ENCODE measurements at places on chromosomes 12 and 14.

- DNase-seq, result no peak
Measured at GRCh38 chr14:86050072-86050683, 520.2 kb downstream of the FLRT2 start.

- no peak for DNase-seq
Measured at GRCh38 chr12:57171668-57172067, 24.2 kb upstream of the LRP1-AS start.

- peak; percentile 79 for DNase-seq
Measured at GRCh38 chr14:61042220-61042619, 61.2 kb downstream of the SLC38A6 start.

- no peak for DNase-seq
Measured at GRCh38 chr14:104390221-104390931, 189.2 kb upstream of the C14orf180 start.

- DNase-seq, result no peak
Measured at GRCh38 chr12:107511292-107511691, 174.3 kb upstream of the PWP1 start.

- no peak for DNase-seq
Measured at GRCh38 chr14:20789230-20789813, 8.3 kb downstream of the RNASE6 start.

GRCh38 chr14:54086767-54087166, 130.1 kb upstream of the BMP4 start:
- DNase-seq, result no peak

GRCh38 chr12:89750389-89751351, 42.0 kb upstream of the ATP2B1 start:
- no peak for DNase-seq

DNA sequence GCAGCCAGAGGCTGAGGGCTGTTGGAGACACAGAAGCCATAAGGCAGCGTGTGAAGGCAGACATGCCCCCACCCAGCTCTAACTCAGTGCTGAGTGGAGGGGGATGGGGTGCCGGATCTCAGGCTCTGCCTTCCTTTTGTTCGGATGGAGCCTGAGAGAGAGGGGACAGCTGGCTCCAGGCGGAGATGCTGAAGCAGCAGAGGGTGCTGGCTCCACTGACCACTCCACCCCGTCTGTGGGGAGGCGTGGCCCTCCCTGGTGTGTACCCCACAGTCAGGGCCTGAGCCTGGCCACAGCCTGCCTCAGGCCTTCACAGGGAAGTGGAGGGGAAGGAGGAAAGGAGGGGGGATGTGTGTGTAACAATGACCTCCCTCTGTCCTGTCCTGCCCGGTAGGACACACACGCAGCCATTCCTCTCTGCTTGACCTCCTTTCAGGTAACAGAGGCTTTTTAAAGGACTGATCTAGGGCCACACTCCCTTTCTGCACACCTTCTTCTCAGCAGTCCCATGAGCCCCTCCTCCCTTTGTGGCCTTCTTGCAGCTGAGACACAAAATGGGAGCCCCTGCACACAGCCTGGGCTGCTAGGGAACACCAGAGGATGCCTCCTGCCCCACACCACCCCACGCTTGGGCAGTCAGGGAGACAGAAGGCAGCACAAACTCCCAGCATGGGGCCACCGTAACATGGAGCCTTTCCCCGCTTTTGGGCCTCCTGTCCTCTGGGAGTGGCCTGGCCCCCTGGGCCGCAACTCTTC, 9.6 kb upstream of the ENDOU start:
- DNase-seq, result no peak

DNA sequence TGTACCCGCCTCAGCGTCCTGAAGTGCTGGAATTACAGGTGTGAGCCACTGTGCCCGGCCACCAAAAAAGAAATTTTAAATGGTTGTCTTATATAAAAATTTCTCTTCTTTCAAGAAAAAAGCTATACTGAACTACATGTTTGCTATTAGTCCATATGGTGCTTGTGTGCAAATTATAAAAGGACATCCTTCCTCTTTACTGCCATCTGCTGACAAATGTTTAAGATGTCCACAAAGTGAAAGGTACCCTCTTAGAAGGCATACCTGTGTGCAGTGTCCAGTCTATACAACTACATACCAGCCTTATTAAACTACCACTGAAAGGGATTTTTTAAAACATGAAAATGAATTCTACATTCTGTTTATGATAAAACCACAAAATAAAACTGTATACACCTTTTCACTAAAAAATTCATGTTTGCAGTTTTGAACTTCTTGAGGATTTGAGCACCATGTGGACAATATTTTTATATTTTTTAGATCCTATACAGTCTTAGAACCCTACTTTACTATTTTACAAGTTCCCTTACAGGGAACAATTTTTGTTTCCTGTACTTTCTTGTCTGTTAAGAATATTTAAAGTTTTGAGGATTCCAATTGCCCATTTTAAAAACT, 32.8 kb upstream of the TOMM20L start:
- peak; percentile 54 for DNase-seq

GRCh38 chr12:27971606-27972005, 927 bp downstream of the PTHLH start:
- no peak for DNase-seq

DNA sequence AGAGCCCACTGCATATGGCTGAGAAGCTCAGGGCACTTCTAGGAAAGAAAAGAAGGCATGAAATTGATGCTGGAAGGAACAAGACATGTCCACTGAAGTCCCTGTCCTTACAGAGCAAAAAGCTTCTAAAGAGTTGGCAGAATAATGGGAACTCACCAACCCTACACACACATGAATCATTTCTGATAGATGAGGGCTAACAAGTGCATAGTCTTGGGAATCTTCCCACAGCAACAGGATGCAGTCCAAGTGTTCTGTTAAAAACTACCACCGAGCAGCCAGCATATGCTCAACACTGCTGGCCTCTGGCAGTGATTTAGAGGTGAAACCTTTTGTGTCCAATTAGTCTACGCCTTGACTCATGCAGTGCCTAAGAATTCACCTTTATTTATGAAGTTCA, 44.8 kb downstream of the RHOJ start:
- no peak for DNase-seq

DNA sequence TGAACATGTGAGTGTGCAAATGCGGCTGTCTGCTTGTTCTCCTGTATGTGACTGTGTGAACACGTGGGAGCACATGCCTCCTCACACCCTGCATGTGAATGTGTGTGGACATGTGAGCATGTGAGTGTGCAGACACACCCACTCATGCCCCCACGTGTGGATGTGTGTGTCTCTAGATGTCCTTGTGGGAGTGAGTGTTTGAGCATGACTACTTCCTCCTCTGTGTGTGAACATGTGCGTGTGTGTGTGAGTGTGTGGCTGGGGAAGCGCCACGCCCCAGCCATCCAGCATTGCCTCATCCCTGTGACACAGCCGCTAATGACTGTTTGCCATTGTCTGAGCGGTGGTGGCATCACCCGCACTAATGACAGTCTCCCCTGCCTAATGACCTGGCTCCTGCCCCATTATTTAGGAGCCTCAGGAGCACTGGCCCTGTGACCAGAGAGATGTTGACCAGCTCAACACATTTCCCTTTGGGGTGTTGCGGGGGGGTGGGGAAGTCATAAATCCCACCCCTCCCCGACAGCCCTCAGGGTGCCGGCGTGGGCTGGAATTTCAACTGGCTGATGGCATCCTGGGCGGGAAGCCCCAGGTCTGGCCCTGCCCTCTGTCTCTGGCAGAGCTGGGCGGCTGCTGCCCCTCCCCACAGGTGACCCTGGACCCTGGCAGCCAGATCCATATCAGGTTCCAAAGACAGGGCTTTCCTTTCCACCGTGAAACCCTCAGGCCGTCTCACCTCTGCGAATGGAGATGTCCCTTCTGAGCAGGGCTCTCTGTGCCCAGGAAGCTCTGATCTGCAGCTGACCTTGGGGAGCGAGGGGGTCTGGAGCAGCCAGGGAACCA, 11.5 kb upstream of the KRT80 start:
- DNase-seq, result peak; percentile 92

GRCh38 chr12:109949089-109949488, 47.1 kb downstream of the GIT2 start:
- DNase-seq, result no peak

DNA sequence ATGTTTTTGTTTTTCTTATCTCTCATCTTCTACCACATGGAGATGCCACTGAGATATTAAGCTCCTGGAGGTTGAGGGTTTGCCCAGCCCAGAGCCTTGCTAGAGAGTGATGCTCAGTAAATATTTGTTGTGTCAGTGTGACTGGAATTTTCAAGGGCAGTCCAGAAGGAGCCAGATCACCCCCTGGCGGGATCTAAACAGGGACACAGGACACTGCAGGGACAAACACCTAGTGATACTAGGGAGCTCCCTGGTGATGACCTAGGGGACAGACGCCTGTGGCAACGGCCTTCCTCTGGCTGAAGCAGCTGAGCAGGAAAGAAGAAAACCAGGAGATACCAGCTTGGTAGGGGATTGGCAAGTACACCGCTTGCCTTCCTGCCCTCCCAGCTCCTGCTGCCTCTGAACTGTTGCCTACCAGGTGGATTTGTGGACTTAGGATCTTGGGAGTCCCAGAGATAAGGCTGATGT, 714.4 kb upstream of the TBX3 start:
- DNase-seq, result peak; percentile 65

GRCh38 chr14:53183611-53184010, 30.5 kb upstream of the DDHD1 start:
- DNase-seq, result no peak

DNA sequence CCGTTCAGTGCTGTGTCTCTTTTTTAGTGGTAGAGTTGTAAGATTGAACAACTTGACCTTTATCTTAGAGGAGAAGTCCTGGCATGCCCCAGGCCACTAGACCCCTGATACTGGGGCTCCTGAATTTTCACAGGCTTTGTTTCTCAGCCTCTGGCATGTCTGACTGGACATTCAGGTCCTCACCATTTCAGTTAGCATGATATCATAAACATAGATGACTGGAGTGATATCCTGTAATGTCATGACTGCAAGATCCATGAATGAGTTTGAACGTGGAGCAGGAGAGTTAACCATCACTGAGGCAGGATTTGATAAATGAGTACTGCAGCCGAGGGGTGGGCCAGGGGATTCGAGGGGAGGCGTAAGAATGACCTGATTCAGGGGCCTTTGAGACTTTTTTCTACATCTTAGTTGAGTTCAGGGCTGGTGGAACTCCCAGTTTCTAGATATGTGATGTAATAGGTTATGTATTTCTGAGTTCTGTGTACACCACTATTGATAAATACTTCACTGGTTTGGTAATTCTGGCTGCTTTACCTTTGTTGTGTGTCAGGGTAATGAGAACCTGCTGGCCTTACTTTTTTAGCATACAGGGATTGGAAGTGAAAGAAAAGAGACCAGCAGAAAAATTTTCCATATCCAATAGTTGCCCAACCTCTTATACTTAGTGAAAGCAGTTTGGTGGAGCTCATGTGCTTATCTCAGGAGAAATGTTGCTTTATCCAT, 217.0 kb downstream of the SYNE2 start:
- DNase-seq, result no peak

GRCh38 chr12:91467686-91468085, 285.1 kb upstream of the DCN start:
- no peak for DNase-seq

- no peak for DNase-seq
Measured at GRCh38 chr12:21566223-21566906, 38.3 kb downstream of the GYS2 start.

- peak; percentile 63 for DNase-seq
Measured at GRCh38 chr12:32390572-32391219, 8.7 kb upstream of the FGD4 start.

GRCh38 chr14:103296007-103296406, 38.0 kb upstream of the EIF5 start:
- DNase-seq, result no peak

DNA sequence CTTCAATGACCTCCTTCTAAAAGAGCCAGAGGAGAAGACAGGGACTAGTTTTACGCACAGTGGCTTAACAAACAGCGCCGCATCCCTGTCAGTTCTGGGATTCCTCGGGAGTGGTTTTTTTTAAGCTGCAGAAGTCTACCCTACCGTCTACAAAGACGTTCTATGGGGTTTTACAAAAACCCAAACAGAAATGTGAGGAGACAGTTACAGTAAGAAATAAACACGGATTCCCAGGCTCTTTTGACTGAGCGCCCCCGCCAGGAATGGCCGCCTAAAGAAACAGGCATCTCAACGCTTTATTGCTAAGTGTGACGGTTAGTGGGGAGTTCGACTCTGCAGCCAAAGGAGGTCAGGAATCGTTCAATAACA, 484 bp downstream of the ALKBH1 start:
- DNase-seq, result peak; percentile 9

- DNase-seq, result no peak
Measured at GRCh38 chr12:105946493-105946901, 192.3 kb downstream of the NUAK1 start.

DNA sequence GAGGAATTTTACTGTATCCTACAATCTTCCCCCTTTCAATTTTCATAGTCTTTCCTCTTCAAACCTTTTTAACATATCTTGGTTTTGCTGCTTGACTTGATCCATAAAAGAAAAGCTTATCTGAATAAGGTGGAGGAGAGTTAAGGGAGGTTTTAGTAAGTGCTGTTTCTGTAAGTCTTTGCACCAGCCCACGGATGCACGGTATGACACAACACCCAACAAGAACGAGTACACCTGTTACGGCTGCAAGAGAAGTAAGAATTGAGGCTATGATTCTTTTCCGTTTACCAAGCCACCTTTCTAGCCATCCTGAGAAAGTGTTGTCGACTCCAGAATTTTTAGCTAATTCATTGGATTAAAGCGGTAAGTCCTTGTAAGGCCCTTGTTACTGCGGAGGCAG, 26.1 kb upstream of the CPNE8 start:
- DNase-seq, result no peak

DNA sequence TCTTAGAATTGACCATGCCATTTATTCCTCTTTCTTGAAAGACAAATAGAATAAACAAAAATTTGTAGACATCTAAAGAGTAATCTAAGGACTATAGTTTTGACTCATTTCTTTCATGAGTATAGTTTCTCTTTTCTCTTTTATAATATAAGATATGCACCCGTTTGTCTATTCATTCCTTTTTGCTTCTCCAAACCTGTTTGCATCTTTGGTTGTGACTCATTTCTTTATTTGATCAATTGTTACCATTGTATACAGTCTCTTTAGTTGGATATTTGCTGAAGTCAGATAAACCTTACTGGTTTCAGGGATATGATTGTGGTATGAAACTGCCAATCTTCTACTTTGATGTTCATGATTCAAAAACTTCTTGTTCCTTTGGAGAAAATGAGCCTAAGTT, 268.7 kb downstream of the FBXL14 start:
- no peak for DNase-seq

DNA sequence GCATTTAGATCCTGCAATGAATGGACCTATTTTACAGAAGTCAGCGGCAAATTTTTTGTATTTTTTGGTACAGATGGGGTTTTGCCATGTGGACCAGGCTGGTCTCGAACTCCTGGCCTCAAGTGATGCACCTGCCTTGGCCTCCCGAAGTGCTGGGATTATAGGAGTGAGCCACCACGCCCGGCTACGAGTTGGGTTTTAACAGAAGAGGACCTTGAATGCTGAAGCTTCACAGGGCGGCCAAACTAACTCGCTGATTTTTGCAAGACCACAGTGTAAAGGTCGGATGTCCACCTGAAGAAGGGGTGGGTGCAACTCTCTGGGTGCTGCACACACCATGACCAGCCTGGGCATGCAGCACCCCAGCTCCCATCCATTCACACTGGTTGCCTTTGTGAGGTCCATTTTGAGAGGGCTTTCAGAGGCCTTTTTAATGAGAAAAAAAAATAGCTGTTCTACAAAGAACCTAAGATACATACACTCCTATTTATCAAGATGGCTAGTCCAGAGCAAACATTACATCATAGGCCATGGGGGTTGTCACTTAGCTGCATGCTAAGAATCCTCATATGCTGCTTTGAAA, 21.6 kb upstream of the CDK2AP1 start:
- DNase-seq, result no peak

Measured in DMS153 (cell line).